ENCODE measurements at places on chromosomes 16 and 17.
A peak's percentile ranks its signal among the peaks of the same experiment; 100 is the strongest.

DNA sequence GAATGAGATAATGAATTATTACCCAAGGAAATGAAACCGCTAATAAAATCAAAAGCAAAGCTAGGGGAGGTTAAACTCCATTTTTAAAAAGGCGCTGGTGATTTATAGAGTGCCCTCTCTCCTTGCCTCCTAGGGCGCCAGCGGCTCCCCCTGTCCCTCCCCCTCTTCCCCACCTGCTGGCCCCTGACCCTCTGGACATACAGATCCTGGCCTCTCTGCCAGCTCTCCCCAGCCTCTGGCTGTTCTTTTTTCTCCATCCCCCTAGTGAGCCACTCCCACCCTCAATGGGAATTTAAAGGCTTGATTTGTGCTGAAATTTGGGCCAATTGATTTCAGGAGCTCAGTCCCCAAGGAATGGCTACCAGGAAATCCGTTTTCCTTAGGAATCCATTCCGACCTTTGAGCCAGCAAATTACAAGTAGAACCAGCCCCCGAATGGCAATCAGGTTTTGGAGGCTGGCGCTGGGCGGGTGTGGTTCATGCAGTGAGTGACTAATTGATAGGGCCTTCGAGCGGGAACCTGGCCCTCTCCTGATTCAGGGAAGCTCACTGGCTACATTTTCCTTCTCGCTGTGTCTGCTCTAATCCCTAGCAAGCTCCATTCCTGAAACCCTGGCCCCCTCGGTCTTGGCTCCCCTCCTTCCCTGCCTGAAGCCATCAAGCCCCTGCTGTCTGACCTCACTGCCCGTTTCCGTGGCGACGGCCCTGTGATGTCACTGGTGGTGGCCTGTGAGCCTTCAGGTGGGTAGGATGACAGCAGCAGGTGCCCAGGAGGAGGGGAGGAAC is 141.9 kb upstream of the SDK2 start:
- DNase-seq: peak; percentile 80

- no peak for DNase-seq
Measured at GRCh38 chr17:17779015-17779611, 57.7 kb downstream of the SREBF1 start.

- peak; percentile 88 for DNase-seq
Measured at GRCh38 chr16:84970447-84971127, 40.7 kb downstream of the ZDHHC7 start.

DNA sequence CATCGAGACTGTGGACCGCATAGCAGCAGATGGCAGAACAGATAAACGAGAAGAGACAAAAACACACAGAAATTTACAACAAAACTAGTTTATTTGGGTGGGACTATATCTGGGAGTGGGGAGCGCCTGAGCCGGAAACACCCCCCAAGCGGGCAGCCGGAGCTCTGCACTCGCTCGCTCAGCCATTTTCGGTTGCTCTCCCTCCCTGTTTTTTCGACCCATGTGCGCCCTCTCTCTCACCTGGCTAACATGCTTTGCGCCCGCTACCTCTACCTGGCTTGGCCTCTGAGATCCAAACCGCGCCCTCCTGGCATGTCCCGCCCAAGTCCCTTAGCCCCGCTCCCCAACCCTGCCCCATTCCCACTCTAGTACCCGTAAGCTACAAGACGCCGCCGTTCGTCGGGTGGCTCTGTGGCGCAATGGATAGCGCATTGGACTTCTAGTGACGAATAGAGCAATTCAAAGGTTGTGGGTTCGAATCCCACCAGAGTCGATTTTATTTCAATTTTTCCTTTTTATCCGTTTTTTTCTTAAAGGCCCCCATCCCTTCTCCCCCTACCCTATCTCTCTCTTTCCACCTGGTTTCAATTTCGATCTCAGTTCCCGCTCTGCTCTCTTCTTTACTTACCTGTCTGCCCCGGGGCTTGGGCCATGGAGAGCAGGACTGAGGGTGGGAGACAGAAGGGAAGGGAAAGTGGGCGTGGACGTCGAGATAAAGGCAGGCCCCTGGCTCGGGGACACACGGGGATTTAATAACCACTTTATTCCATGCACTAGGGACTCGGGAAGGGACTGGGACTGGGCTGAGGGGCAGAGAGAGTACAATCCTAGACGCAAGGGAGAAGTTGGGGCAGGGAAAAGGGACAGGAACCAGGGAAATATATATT is 2.4 kb upstream of the ALOXE3 start:
- DNase-seq: peak; percentile 97

DNA sequence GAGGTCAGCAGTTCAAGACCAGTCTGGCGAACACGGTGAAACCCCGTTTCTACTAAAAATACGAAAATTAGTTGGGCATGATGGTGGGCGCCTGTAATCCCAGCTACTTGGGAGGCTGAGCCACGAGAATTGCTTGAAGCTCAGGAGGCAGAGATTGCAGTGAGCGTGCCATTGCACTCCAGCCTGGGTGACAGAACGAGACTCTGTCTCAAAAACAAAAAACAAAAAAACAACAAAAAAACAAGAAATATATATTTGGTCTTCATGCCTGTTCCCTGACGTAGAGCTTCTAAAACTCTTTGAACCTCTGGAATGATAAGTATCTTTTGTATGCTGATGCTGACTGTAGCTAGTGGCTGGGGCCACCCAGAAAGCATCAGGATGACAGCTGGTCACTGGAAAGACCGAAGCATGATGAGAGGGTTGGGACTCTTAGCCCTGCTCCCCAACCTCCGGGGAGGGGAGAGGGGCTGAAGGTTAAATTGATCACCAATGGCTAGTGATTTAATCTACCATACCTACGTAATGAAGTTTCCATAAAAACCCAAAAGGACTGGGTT is 54.8 kb downstream of the TEX14 start:
- DNase-seq: no peak

- no peak for DNase-seq
Measured at GRCh38 chr17:66750781-66751543, 84.0 kb upstream of the CACNG5 start.

- no peak for DNase-seq
Measured at GRCh38 chr16:4900750-4901149, 36.2 kb downstream of the PPL start.

DNA sequence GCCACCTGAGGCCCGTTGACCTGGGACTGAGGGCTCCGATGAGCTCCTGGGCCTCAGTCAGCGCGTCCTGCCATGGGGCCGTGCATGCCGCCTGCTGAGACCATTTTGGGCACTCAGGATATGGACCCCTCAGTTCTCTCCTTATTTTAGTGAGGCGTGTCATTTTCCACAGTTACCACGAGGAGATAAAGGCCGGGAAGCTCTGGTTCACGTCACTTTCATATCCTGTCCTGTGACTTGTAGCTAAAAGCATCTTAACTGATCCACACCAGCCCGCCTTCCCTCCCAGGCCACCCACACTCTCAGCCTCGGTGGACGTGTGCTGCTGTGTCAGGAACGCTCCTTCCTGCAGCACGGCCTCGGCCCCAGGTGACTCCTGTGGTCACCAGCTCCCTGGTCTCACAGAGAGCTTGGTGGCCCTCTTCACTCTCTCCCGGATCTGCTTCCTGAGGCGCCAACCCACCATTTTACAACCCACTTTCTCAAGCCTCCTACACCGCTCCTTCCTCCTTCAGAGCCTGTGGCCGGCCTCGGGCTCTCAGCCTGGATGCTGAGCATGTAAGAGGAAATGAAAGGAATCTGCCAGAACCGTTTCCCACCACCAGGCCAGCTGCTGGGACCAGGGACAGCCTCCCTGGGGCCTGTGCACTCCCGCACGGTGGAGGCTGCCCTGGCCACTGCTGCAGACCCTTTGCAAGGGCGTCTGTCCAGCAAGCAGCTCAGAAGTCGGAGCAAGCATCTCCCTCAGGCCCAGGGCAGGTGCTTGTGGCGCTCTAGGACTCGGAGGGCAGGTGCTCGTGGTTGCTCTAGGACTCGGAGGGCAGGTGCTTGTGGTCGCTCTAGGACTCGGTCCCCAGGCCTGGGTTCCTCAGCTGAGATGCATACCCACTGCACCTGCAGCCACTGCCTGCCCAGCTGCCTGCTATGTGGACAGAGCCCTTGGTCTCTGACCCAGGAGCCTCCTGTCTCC is 23.9 kb upstream of the FASN start:
- DNase-seq: no peak

DNA sequence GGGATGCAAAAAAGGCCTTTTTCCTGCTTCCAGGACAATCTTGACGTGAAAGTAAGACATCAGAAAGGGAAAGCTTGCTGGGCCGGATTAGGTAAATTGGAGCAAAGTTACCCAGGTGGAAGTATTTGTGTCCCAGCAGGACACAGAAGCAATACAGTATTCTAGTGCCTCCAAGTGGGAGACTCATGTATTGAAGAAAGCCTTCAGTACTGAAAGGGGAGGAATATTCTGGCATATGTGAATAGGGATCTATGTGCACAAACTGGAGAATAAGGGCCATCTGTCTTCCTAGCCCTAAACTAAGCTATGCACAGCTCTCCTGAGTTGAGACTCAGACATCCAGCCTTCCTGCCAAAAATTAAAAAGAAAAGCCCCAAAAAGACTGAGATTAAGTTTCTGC is 327.3 kb upstream of the CDH8 start:
- peak; percentile 32 for DNase-seq

DNA sequence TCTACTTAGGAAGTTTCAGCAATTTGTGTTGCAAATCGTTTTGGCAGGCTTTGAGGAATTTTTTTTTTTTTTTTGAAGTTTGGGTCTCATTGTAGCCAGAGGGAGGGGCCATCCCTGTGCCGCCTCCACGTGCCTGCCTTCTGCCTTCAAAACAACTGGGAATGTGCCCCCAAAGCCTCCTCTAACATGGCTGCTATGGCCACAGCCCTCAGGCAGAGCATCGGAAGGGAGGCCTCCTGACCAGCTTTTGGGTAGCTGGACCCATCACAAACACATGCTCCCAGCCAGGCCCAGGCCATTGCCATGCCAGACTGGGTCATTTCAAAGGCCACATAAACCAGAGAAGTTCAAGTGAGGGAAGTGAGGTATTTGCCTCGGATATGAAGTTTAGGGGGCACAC is 21.5 kb downstream of the C16orf82 start:
- DNase-seq: no peak

GRCh38 chr17:79655672-79656290 is 44.9 kb upstream of the RBFOX3 start:
- DNase-seq: peak; percentile 22

GRCh38 chr16:57576429-57576870 is 34.0 kb downstream of the ADGRG5 start:
- DNase-seq: peak; percentile 82

DNA sequence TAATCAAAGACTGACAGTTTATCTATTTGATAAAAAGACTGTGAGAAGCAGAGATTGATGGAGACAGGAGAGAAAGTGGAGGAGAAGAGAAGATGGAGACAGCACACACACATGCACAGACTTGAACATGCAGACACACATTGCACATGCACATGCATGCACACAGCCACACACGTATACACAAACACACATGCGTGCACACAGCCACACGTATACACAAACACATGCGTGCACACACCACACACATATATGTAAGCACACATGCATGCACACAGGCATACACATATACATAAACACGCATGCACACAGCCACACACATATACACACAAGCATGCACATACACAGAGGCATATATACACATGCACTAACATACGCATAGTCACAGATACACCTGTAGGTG is 313.4 kb downstream of the HAPSTR1 start:
- DNase-seq: no peak

DNA sequence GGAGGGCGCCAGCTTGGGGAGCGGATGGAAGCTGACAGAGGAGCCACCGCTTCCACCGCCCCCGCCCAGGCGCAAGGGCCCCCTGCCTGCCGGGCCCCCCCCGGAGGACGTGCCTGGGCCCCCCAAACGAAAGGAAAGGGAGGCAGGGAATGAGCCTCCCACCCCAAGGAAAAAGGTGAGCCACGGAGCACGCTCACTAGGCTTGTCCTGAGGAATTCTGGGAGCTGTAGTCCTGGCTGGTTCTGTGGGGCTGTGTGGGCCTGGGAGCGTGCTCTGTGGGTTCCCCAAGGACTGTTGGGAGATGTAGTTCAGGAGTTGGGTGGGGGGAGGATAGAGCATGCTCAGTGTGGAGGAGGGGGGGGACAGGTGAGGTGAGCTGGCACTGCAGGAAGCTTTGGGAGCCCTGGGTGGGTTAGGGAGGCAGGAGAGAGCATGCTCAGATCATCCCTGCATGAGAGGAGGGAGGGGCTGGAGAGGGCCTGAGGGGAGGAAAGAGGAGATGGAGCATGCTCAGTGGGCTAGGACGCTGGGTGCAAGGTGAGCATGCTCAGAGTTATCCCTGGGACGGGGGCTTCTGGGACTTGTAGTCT is 4.5 kb downstream of the FBXL19 start:
- DNase-seq: peak; percentile 96

DNA sequence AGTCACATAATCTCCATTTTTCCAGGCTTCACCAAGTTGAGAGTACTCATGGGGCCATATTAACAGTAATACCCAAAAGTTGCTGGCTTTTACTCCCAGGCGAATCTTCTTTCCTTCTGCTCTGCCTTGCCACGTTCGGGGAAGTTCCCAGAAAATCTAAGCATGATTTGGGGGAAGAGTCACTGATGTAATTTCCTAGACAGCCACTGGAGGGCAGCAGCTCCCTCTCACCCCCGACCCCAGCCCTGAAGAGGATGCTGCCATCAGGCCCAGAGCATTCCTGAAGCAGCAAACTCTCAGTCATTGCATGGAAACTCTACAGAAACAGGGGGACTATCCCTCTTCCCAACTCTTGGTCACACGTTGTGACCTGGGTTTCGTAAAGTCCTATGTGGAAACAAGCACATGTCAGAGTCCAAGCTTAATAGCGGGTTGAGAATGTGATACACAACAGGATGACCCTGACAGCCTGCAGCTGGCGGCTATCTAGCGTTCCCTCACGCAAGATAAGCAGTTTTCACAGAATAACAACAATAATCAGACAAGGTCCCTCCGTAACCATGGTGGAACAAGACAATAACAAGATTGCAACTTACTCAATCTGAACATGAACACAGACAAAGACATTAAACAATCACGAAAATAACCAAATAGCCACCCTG is 43.8 kb upstream of the DHX40 start:
- DNase-seq: peak; percentile 84

GRCh38 chr17:7294614-7295153 is at the start of gene YBX2:
Gene YBX2, minus strand, starts transcription at chr17:7294639. Its CDS starts 139 bp downstream, at chr17:7294500.
- DNase-seq: peak; percentile 100

- DNase-seq: no peak
Measured at GRCh38 chr17:31488982-31489294, 97.5 kb downstream of the RAB11FIP4 start.

DNA sequence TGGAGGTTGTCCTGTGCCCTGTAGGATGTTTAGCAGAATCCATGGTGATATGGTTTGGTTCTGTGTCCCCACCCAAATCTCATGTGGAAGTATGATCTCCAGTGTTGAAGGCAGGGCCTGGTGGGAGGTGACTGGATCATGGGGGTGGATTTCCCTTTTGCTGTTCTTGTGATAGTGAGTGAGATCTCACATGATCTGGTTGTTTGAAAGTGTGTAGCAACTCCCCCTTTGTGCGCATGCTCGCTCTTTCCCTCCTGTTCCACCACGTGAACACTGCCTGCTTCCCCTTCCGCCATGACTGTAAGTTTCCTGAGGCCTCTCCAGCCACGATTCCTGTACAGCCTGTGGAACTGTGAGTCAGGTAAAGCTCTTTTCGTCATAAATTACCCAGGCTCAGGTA is 61.9 kb downstream of the ARHGAP17 start:
- no peak for DNase-seq

- DNase-seq: no peak
Measured at GRCh38 chr16:66950437-66950836, 10.6 kb upstream of the CES3 start.

Data from H9 (cell line).